NCI-H510A (cell line): ENCODE measurements at places on chromosomes 5 and 9.
A peak's percentile ranks its signal among the peaks of the same experiment; 100 is the strongest.

DNA sequence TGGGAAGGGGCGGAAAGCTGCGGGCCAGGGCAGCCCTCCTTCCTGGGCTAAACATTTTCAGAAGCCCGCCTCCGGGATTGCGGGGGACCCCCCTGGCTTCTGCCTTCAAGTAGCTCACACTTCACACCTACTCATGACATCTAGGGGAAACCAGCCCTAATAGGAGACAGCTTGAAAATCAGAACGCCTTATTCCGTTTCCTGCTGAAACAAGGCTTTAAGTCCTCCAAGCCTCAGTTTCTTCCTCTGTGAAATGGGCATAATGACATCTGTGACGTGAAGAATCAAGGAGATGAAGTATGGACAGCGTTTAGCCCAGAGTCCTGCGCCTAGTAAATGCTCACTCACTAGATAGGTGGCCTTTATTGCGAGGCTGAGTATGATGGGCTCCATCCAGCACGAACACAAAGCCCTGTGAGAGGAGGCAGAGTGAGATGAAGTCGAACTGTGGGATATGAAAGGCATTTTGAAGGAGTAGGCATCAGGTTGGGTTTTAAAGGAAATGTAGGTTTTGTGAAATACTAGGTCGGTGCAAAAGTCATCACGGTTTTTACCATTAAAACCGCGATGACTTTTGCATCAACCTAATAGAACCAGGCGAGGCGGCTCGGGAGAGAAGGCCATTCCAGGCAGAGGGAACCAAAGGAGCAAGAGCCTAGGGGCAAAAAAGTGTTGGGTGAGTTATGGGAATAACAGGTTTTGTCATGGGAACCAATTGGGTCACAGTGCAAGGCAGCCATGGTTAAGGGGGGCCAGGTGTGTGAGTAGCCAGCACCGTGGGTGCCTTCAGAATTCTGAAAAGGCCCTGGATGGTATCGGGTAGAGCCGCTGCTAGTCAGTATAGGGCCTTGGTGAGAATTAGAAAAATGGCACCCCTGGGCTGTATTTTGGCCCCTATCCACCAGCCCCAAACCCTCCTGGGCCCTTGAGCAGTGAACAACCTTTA, 1.0 kb upstream of the TSC1 start:
- no peak for DNase-seq

DNA sequence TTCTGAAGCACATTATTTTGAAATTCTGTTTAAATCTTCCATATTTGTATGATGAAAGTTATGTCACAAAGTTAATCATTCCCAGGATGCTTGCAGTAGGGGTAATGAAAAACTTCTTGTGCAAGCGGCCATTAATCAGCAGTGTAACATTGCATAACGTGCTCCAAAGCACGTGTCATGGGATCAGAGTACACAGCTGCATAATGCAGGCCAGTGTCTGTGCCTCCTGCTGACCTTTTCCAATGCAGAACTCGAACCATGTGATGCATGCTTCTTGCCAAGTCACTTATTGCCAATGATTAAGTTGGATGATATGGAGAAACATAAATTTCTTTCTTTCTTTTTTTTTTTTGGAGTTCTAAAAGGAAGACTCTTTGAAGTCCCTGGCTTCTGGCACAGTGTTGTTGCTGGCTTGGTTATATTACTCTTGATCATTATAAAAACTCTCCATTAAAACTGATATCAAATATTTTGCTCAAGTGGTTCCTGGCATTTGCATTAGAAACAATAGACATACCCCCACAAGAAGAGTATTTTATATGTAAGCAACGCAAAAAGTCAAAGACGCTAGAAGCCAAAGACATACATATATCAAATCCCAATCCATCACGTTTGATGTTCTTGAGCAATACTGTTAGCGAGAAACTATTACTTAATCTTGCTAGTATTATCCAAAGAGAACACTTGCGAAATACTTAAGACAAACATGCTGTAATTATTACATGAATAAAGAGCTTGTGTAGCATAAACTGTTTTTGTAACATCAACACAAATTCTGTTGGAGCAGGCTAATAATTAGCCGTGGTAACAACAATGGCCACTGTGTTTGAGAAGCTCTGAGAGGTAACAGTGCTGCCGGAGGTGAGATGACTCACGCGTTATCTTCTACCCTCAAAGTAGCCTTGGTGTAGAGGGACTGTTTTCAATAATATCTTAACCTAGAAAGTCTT, 164.2 kb downstream of the AUH start:
- DNase-seq = peak; percentile 43

DNA sequence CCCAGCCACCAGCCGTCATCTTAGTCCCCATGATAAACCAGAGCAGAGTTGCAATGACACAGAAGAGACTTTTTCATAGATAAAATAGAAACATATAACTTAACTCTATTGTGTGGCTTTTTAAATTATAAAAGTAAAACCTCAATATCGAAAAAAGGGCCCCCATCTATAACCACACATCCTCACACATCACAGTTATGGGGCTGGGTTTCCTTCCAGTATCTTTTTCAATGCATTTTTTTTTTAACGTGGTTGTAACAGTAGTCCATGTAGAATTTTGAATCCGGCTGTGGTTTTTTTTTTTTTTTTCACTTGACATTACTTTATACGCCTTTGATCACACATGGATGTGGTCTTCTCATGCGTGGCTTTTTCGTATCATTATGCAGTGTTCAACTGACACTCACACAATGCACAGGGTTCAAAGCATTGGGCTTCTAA, 77.4 kb downstream of the CFAP77 start:
- DNase-seq = no peak

GRCh38 chr5:147436596-147436995, 73.3 kb downstream of the DPYSL3 start:
- DNase-seq = no peak

GRCh38 chr5:96483878-96484277, 50.8 kb upstream of the PCSK1 start:
- no peak for DNase-seq

GRCh38 chr9:121395558-121395957, 25.5 kb upstream of the STOM start:
- DNase-seq = no peak

DNA sequence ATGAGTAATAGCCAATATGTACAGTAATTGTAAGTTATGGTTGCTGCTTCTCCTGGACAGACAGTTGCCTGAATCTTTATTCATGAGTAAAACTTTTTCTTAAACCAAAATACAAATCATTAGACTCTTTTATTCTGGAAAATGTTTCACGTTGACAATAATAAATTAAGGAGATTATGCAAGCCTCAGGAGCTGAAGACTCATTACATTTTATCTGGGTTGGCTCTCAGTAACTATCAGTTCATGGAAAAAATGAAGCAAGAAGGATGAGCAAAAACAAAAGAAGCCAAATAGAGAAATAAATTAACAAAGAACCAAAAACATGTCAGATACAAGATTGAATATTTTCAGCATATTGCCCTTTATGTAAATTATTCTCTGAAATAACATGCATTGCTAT, 88.9 kb upstream of the PRR16 start:
- no peak for DNase-seq

DNA sequence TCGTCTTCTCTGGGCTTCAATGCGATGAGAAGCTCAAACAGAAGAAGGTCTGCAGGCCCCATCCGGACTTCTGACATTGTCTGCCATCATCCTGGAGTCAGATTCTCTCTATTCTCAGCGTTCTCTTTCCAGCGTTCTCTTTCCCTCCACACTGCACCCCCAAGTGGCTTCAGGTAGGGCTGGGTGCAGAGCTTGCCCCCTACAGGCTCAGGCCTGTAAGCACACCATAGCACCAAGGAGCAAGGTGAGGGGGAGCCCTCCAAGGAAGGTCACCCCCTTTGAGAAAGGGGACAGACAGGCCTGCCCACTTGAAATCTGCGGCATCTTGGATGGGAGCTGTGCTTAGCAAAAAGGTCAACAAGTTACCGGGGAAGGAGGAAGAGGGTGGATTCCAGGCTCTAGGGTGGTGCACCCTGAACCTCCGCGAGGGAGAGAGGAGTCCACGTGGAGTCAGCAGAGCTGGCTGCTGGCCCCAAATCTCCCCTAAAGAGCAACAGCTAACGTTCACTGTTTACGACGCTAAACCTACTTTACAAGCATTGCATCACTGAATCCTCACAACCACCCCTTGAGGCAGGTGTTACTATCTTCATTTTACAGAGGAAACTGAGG, 27.5 kb downstream of the GPX3 start:
- no peak for DNase-seq

DNA sequence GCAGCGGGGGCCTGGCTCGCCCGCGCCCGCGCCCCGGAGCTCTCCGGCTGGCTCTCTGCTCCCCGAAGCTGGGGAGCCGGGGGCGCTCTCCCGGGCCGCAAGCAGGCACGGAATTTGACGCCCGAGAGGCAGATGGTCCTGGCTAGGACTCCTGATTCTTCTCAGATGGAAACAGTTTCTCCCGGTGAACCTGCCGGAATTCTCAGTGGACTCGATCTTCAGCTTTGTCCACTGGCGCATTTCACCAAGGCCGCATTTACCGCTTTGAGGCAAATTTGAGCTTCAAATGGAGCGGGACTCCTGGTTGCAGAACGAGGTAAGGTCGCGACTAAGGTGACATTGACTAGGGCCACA, 305.7 kb upstream of the KCNN2 start:
- no peak for DNase-seq

GRCh38 chr9:120892748-120893610, 16.0 kb upstream of the PHF19 start:
- DNase-seq = no peak

GRCh38 chr5:83889971-83890745, 169.5 kb upstream of the HAPLN1 start:
- no peak for DNase-seq

GRCh38 chr5:176381979-176382378, 6.4 kb downstream of the NOP16 start:
- DNase-seq = no peak

- no peak for DNase-seq
Measured at GRCh38 chr5:32461441-32462120, 17.0 kb upstream of the ZFR start.

DNA sequence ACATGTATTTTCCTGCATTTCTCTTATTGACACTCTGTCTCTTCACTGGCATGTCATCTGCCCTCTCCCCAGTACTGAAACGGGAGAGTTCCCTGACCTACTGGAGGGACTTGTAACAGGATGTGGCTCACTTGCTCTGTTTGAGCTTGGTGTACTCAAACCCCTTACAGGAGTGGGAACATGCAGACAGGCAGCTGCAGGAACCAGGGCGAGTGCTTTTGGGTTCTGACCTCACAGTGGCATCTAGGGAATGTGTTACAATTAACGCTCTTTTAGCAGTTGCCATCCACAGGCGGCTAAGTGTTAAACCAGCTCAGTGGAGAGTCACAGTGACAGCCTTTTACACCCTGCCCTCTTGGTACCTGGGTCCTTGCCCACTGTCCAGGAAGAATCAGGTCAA, 300.3 kb upstream of the GRAMD2B start:
- peak; percentile 29 for DNase-seq

DNA sequence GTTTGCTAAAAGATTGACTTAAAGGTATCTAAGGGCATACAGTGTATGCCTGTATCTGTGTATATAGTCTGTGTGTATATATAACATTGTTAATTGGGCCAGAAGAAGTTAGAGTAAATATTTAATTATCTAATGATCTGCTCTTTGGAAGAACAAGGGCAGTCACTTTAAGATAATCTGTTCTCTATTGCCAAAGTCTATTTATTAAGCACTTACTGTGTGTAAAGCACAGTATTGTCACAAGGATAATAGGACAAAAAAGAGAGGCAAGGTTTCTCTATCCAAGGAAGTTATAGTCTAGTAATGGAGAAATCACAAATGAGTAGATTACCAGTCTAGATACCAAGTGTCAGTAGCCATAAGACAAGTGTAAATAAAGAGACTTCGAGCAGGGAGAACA, 51.5 kb downstream of the SV2C start:
- DNase-seq = no peak

DNA sequence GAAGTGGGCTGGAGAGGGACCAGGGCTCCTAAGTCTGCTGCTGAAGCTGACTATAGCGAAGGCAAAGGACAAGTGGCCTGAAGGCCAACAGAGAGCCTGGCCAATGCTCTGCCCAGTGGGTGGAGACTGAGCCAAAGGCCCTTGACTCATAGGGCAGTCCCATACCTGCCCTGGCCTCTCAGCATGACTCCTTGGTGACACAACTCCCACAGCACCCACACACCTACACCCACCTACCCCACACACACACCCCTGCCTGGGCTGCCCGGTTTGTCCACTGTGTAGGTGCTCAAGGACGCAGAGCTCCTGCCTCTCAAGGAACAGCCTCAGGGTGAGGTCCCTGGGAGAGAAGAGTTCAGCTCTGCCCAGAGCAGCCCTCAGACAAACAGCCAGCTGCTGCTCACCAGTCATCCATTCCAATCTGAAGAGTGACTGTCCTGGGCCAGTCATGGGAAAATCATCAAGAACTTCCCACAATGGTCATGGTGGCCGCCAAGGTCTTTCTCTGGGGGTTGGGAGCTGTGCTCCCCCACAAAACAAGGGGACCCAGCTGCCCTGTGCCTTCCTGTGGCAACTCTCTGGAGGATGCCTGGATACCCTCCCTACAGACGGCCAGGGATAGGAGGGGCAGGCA, 5.0 kb downstream of the TNIP1 start:
- DNase-seq = no peak

- no peak for DNase-seq
Measured at GRCh38 chr5:50749873-50750272, 83.4 kb downstream of the PARP8 start.

GRCh38 chr5:103424026-103424425, 138.6 kb downstream of the NUDT12 start:
- no peak for DNase-seq

DNA sequence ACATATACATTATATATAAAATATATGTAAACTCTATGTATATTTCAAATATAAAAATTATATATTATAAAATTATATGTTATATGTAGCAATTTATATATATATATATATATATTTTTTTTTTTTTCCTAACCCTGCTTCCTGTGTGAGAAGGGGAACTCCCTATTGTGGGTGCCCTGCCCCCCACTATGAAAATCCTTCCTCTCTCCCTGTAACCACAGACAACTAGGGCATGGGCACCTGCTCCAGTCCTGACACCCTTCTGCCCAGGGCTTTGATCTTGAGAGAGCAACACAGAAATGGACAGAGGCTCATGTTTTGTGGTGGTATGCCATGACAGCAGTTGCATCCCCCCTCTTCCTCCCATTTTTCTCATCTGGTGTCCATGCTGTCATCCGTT, 148.7 kb upstream of the IL12B start:
- no peak for DNase-seq

DNA sequence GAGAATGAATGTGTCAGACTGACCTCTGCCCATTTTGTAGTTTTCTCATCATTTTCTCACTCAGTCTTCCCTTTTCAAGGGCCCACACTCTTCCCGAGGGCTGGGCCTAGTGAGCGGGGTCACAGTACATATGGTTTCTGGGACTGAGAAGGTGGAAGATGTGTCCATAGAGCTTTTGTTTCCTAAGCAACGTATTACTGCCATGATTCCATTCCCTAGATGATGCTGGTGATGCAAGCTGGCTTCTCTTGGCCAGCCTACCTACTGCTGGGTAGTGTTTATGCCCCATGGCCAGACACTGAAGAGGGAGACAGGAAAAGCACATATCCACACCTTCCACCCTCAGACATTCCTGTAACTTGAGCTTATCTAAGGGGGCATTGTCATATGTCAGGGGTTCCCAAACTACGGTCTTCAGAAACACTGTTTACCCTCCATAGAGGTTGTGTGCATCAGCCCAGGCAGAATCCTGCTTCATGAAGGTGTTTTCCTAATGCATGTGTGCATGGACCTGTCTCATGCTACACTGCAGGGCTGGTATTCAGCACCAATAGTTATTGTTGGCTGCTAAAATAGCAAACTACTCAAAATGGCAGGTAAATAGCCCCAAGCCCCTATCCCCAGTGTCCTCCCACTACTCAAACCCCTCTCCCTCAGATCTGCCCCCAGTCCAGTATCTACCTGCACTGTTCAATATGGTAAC, 9.5 kb downstream of the IRF1 start:
- DNase-seq = no peak
